ENCODE measurements at places on chromosomes 12 and 14.

DNA sequence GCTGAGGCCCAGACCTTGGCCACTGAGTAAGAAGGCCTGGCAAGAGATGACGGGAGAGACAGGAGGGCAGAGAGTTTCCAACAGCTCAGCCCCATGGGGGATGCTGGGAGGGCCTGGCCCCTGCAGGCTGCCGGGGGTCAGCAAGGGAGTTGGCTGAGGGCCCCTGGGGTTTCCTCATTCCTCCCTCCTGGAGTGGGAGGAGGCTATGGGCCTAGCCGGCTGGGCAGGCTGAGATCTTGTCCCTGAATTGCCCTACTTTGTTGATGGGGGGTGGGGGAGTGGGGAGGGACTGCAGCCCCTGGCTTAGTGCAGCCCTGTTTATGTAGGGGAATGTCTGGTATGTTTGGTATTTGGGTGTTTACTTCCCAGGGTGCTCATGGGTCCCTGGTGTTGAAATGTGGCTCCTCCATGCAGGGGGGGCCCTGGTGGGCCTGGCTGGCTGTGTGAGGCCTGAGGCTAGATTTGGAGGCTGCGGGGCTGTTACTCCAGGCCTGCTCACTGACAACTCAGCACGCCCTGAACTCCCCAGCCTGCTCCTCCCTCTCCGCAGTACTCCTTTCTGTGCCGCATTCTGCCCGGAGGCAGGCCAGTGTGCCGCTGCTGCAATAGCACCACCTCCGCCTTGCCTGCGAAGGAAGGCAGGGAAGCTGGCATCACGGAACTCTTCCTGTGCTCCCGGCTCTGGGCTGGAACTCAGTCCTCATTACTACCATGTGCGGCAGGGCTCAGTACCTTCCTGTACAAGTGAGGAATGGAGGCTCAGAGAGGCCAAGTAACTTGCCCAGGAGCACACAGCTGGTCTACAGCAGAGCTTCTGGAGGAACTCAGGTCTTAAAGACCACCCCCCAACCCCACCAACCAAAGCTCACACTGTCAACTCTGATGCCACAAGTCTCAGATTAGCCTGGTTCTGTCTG lies 25.3 kb downstream of the JDP2 start:
- peak; percentile 99 for DNase-seq

DNA sequence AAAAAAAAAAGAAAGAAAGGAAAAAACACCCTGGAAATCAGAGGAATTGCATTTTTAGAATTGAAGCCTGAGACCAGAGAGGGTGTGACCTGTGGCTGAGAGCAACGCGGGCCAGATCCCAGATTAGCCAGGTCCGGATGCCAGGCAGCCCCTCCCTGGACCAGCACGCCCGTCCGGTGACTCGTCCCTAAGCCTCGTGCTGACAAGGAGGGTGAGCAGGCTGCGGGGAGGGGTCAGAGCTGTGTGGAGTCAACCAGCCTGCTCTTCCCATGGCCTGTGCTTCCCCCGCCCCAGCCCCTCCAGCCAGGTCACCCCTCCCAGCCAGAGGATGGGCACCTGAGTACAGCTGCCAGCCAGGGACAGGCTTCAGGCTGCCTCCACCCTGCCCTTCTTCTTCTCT lies 4.2 kb upstream of the KLC1 start:
- DNase-seq = peak; percentile 74

GRCh38 chr14:103348154-103348553 lies 14.1 kb downstream of the EIF5 start:
- no peak for DNase-seq

DNA sequence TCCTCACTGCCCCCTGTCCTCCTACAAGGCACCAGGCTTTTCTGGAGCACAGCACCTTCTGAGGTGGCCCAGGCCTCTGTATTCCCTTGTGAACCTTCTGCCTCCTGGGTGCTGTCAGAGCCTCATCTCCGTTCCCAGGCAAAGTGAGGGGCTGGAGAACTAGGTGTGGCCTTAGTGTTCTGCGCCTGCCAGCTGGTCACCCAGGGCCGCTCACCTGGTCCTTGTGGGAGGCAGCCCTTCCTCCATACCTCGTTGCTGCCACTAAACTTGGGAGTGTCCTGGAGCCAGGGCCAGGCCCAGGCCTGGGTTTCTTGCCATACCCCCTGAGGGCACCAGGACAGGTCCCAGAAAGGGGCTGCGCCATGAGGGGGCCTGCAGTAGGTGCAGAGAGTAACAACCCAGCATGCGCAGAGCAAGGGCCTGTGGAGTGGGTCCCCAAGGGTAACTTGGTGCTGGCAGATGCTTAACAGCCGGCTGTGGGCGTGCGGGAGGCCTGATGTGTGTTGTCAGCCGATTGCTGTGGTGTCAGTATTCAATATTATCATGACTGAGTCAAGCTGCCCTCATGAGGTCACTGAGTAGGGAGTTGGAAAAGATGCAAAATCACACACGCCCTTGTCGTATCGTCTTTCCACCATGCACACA lies 17.1 kb downstream of the OTUB2 start:
- DNase-seq = no peak

- DNase-seq = no peak
Observed at GRCh38 chr12:47102406-47102805, 22.6 kb upstream of the AMIGO2 start.

DNA sequence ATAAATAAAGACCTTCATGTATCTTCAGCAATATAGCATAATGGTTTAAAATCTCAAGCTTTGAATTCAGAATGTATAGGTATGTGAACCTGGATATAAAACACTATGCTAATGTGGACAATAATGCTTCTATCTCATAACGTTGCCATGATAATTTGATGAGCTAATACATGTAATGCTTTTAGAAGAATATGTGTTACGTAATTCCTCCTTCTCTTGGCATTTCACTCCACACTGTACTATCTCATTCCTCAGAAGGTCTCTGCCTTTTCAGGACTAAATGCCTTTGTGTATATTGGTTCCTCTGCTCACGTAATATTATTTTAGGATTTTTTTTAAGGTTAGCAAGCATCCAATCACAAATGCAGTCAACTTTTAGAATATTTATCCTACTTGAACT lies 86.5 kb downstream of the FOXA1 start:
- no peak for DNase-seq

GRCh38 chr12:121697093-121697698 lies 15.4 kb upstream of the TMEM120B start:
- DNase-seq = no peak

- DNase-seq = peak; percentile 47
Observed at GRCh38 chr14:93132472-93133065, 16.8 kb upstream of the ITPK1 start.

DNA sequence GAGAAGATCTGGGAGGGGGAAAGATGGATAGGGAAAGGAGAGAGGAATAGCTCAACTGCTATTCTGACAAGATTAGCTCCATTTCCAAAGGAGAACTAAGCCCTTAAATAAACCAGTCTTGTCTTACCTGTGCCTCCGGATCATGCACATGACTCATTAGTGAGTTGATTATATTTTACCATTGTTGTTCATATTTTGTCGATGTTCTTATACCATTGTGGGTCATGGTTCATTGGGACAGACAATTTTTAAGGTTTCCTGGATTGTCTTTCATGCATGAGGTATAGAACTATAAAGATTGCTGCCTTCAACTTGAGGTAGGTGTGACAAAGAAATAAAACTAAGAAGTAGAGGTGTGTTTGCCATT lies 243.0 kb upstream of the ATP2B1 start:
- DNase-seq = no peak

GRCh38 chr14:89965839-89966238 lies 10.1 kb downstream of the TDP1 start:
- DNase-seq = no peak

- no peak for DNase-seq
Observed at GRCh38 chr12:109343677-109344076, 4.0 kb upstream of the MYO1H start.

DNA sequence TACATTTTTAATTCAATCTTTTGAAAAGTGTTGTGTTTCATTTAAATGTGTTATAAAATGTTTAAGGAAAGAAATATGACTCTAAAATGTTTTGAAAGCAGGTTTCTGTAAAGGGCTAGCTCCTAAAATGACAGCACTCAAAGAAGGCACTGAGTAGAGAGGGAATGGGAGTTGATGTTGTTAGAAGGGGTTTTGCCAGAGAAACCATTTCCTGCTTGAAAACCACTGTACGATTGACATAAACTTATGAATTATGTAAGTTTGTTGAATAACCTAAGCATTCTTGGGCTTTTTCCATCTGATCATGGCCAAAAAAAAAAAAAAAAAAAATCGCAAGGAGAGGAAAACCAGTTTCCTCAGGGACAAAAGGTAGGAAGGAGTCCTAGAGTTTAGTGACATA lies 234.0 kb downstream of the EGLN3 start:
- no peak for DNase-seq

DNA sequence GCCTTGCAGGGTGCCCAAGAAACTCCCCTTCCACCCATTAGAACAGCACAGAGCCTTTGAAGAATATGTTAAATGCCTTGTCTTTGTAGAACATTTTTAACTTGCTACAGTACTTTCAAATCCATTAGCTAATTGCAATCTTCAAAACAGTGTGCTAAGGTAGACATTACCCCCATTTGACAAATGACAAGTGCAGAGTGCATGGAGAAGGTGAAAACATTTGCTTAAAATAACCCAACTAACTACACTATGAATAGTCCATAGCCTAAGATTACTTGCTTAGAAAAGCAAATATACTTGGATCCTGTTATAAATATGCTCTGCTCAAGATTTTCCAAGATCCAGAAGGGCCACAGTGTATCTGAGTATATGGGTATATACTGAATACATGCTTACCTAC lies 87.0 kb upstream of the G2E3 start:
- no peak for DNase-seq

DNA sequence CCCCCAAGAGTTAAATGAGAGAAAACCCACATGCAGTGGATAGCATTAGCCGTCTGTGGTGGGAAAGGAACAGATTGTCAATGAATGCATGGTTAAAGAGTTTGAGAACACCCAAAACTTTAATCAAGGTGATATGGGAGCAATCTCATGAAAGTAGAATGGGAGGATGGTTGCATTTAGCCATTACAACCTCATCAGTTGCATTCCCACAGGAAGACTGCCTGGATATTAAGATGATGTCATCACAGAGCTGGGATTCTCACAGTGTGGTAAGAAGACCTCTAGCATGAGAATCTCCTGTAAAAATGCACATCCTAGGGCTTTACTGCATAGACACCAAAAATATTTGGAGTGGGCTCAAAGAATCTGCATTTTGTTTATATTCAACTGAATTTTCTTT lies 284.9 kb downstream of the RGS6 start:
- DNase-seq = no peak

GRCh38 chr12:124713436-124714082 lies 146.1 kb upstream of the NCOR2 start:
- no peak for DNase-seq

DNA sequence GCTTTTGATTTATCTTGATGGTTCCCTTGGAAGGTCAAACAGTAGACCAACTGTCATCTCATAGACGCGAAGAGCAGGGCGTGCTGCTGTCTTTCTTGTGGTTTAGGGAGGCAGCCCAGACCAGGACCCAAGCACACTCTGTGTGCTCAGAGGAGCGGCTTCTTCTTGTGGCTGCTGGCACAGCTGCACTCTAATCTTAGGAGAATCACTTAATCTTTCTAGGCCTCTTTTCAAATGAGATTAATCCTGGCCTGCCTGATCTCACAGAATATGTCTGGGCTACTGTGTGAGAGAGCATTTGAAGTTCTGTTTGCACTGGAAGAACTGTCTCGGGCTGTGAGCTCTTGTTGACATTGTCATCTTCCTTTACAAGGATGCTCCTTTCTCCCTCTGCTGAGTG lies 60.0 kb upstream of the TRAF3 start:
- DNase-seq = no peak

- DNase-seq = no peak
Observed at GRCh38 chr14:30312214-30312613, 246.7 kb upstream of the G2E3 start.

DNA sequence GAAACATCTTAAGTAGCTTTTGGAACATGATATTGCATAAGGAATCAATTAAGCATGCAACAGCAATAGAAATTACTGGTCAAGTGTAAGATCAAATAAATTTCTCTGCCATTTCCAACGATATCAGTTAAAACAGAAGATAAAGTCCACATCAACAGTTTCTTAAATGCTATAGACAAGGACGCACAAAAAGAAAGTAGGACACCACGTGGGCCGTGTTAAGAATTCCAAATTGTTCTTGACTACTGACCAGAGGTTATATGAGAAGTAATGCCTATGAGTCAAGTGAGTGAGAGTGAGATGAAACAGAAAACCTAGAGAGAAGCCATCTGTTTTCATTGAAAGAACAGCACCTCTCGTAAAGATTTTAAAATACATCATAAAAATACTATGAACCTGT lies 318.2 kb downstream of the TMEM117 start:
- DNase-seq = no peak

DNA sequence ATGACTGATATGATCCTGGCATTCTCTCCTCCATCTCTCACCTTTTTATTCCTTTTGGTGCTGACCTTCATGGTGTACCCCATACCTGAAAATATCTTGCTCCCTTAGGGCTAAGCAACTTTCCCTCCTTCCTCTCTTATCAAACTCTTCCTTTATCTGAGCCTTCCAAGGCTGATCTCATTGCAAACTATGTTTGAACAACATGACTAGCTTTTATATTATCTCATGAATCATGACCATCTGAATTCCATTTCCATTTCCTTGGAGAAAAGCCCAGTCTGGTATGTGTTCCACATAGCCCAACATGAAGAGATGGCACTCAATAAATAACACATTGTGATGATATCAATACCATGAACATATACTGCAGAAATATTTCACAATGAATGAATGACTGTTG lies 111.6 kb downstream of the TSPAN8 start:
- DNase-seq = no peak

DNA sequence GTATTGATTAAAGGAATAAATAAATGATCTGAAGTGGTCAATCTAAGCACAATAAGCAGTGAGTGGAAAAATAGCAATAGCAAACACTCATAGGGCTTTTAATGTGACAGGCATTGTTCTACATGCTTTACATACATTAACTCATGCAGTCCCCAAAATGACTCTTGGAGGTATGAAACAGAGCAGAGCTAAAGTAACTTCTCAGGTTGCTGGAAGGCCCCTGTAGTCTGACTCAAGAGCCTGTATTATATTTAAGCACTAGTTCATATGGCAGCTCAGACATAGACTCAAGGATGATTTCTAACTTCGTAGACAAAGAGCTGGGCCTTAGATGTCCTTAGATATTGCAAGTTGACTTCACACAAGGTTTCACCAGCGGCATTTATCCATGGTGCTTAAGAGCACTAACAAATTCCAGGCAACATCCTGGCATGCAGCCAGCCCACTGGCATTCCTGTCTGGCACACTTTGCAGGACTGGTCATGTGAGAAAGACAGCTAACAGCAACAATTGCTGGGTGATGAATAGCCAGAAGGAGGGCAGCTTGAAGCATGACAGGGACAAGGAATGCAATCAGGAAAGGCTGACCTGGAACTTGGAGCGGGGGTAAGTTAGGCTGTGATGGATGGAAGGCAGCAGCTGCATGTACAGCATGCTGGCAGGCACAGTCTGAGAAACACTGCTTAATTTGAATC lies 22.9 kb upstream of the KTN1 start:
- DNase-seq = peak; percentile 20

DNA sequence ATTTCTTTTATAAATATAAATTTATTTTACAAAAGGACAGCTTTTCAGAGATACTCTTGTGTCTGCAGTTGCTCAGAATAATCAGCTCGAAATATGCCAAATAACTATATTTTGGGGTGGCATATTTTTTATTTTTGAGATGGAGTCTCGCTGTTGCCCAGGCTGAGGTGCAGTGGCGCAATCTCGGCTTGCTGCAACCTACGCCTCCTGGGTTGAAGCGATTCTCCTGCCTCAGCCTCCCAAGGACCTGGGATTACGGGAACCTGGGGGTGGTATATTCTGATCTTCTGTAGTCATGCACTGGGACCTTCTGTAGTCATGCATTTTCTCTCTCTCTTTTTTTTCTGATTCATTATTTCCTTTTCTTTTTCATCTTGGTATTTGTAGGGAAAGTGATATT lies 135.0 kb upstream of the AMIGO2 start:
- DNase-seq = no peak

Measured in mesendoderm (in vitro differentiated cells).